Stimulated activated CD8-positive, alpha-beta memory T cell treated with anti-CD3 and anti-CD28 coated beads, Interleukin-7, amount 100 ng/mL, for 4 hours (primary cell): ENCODE measurements at places on chromosomes 4 and X.

DNA sequence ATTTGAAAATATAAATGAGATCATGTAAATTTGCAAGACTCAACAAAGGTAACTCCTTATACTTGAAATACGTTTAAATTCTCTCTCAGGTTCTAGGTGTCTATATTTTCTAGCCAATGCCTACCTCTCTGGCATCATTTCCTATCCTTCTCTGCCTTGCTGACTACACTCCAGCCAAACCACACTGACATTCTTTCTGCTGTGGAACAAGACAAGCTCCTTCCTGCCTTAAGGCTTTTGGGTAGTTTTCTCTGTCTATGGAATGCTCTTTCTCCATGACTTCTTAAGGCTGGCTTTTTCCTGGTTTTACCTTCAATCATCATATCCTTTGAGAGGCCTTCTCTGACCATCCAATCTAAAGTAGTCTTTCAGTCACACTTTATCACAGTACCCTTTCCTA is 201.0 kb downstream of the SPRY1 start:
- no peak for DNase-seq

GRCh38 chr4:139576219-139576618 is 20.2 kb upstream of the SETD7 start:
- no peak for DNase-seq

GRCh38 chr4:158652920-158653319 is 18.8 kb downstream of the C4orf46 start:
- DNase-seq, result no peak

DNA sequence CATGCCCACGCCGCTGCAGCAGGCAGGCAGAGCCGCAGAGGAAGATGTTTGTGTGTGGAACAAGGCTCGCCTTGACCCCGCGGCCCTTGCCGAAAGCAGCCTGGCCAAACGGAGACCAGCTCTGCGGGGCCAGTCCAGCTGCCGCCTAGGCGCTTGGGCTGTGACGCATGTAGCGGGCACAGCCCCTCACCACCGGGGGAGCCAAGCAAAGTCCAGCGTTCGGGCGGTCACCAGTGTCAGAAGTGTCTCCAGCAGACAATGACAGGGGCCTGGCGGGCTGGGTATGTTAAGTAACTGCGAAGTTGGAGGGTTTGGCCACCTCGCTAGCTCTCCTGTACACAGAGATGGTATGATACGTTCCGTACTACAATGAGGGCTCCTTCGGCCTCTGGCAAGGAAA is 1.3 kb downstream of the AMER1 start:
- DNase-seq, result no peak

- DNase-seq, result no peak
Measured at GRCh38 chr4:149168645-149169044, 647.0 kb downstream of the IQCM start.

DNA sequence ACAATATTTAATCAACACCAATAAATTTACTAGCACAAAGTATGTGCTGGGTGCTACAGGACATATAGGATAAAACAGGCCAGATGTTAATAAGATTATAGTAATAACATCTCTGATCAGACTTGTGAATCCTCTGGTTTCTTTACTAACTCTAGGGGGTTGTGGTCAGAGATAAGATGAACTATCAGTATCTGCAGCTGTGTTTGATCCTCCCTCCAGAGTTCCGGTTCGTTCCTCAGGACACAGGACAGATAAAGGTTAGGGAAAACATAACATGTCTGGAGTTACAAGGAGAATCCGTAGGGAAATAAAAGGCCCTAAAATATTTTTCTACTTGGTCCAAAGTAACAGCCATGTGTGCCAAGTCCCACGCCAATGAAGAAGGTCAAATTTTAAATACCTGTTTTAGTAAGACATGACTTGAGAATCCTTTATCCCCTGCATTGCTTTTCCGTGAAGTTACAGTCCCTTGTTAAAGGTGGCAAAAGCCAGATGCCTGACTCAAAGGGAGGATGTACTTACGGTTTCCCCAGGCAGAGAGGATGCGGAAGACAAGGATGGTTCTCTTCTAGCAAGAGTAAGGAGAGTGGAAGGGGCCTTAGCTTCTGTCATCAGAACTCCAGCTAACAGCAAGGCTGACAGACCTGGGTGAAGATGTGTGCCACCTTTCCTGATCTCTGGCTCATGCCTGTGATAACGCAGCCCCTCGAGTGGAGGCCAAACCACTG is 44.4 kb downstream of the KIAA0232 start:
- DNase-seq, result no peak

GRCh38 chrX:123918106-123918721 is 43.3 kb upstream of the STAG2 start:
- no peak for DNase-seq

DNA sequence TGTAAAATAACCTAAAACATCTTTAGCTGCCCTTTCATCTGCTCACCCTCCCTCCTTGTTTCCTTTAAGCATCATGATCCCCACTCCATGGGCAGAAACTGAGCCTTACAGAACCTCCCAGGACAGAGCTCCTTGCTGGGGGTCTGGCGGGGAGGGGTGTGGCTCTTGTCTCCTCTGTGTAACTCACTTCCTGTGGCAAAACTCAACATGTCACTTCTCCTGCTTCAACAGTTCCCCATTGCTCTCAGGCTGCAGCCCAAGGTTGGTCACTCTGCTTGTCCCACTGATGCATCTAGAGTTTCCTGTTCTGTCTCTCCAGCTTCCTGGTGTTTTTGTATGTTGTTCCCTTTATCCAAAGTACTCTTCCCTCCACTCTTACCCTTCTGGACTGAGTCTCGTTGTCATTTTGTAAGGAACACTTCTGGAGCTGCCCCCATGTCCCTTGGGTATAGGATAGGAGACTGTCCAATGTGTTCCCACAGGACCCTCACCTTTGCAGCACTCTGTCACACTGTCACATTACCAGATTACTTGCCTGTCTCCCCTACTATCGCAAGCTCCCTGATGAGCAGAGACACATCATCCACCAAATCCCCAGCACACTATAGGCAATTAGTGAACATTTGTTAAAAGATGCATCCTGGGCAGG is 19.6 kb downstream of the TMEM31 start:
- no peak for DNase-seq

- no peak for DNase-seq
Measured at GRCh38 chr4:152634110-152634760, 45.6 kb downstream of the TMEM154 start.

DNA sequence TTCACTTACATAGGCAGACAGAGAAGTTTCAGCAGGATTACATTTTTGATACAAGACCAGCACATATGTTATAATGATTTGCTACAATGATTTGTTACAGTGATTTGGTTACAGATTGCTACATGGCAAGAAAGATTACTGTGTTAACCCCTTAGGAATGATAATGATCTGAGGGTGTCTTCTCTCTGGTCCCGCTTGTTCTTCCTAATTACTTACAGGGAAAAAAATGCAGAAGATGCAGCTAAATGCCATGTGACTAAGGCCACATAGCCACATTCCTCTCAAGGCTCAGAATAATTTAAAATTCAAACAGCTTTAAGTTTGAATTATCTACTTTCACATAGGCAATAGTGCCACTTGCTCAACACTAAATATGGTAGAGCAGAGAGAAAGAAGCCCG is 9.7 kb upstream of the LAP3 start:
- no peak for DNase-seq

DNA sequence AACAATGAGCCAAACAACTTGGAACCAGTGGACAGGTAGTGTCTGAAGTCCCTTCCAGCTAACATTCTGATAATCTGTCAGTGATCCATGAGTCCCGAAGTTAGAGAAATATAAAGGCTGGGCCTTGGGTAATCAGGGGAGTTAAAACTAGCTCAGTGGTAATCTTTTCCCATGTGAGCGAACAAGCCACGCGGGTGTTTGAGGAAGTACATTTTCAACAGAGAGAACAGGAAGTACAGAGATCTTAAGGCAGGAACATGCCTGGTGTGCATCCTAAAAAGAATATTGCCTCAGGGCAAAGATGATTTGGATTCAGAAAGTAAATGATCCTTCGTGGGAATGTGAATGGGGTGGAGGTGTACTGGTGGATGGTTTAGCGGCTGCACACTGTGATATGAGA is 42.9 kb downstream of the FNIP2 start:
- no peak for DNase-seq

DNA sequence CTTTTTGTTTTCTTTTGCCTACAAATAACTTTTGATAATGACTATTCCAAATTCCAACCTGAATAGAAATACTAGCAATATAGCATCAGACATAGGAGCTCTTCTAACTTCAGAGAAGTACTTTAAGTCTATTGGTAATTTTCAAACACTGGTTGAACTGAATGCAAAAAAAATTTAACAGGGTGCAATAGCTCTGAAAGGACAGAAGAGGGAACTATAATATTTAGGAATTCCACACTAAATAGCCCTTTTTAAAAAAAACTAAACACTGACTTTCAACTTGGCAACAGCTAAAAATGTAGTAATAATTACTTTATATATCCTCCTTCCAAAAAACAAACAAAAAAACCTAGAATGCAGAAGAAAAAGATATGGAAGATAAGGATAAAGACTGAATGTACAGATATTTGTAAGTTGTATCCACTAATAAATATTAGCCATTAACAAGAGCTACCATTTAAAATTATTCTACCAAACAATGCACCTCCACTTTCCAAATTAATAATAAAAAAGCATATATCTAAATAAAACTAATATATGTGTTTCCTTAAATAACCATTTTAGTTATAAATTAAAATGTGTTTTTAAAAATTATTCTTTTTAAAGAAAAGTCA is 81.4 kb downstream of the FBXW7 start:
- DNase-seq, result no peak

DNA sequence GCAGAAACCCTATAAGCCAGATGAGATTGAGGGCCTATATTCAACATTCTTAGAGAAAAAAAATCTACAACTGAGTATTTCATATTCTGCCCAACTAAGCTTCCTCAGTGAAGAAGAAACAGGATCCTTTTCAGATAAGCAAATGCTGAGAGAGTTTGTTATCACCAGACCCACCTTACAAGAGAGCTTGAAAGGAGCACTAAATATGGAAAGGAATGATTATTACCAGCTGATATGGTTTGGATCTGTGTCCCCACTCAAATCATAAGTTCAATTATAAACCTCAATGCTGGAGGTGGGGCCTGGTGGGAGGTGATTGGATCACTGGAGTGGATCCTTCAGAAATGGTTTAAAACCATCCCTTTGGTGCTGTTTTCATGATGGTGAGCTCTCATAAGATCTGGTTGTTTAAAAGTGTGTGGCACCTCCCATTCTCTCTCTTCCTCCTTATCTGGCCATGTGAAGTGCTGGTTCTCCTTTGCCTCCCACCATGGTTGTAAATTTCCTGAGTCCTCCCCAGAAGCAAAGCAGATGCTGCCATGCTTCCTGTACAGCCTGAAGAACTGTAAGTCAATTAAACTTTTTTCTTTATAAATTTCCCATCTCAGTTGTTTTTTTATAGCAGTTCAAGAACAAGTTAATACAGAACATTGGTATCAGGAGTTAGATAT is 144.2 kb downstream of the MSN start:
- no peak for DNase-seq

GRCh38 chr4:82770607-82771006 is 28.0 kb downstream of the SCD5 start:
- DNase-seq, result no peak

DNA sequence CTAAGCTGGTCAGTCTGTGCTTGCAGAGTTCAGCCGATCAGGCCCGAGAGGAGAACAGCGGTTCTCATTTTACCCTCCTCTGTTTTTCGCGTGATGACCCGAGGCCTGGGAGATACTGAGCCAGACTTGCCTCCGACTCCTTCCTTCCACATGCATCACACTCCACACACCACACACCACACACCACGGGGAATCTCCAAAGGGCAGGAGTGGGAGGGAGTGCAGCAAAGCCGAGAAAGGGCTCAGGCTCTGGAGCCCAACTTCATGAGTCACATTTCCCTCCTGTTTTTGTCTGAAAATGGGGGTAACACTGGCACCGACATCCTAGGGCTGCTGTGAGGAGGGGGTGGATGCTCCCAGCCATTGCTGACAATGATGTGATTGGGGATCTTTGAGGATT is 38.9 kb downstream of the TKTL1 start:
- DNase-seq, result no peak

GRCh38 chr4:42150653-42151567 is 1.5 kb downstream of the BEND4 start:
- DNase-seq, result peak; percentile 2

DNA sequence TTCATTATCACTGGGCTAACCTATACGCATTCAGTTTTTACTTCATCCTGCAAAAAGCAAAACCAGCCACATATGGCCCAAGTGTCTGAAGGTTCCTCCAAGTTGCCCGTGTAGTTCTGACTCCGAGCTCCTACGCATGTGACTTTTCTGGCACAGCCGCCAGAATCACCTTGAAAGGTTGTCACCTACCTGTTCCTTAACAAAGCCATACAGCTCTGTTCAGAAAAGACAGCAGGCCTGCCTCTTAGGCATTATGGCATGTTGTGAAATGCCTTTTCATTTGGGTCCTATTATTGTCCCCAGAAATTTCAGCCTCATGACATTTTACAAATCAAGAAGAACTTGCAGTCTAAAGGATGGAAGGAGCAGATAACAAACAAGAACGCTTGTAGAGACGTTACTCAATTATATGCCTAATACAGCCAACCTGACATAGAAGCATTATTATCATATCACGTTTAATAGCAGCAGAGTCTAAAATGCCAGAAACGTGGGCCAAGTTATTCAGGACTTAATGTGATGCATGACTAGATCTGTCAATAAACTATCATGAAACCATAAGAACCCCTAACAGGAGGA is 118.5 kb downstream of the RBM47 start:
- DNase-seq, result no peak

DNA sequence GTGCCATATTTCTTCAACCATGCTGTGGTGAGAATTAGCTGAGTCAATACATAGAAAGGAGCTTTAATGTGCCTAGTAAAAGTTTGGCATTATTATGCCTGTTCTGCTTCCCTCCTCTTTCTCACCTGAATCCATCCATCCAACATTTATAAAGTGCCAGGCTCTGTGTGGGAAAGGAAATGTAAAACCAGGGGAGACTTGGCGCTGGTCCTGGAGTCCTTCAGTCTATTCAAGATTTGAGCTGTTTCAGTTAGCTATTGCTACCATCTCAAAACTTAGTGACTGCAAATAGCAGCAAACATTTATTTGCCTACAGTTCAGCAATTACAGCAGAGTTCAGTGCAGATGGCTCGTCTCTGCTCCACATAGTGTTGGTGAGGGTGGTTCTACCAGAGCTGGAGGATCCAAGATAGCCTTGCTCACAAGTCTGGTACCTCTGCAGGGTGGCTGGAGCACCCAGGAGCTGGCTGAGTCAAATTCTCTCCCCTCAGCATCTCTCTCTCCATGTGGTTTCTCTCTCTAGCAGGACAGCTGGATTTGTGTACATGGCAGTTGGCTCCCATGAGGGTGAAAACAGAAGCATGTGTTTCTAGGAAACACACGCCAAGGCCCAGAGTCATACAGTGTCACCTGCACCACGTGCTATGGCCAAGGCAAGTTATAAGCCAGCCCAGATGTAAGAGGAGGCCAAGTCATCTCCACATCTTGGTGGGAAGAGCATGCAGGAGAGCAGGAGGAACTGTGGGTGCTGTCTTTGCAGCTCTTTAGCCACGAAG is 77.3 kb downstream of the FHDC1 start:
- no peak for DNase-seq
